ENCODE measurements at places on chromosomes 13 and 19. TPM values are rescaled to one million over a fixed set of nuclear protein-coding genes. Genes with fewer than 3 reads are reported as not detected.
A peak's percentile ranks its signal among the peaks of the same experiment; 100 is the strongest.

BEST2 gene
- total RNA-seq = not detected

DNA sequence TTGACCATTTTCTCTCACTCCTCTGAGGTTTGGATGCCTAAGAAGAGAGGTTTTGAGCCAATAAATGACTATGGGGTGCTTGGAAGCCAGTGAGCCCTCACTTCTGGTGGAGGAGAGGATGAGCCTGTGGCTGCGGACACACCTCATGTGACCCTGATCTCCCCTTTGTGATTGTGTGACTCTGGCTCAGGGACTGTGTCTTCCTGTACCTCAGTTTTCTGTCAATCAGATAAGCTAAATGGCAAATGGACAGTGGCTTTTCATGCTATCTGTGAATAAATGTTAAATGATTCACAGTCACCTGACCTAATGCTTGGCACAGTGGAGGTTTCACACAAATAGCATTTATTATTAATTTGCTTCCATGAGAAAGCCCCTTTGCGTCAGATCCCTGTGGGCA is 2.7 kb downstream of the PSG8 start:
- DNase-seq = no peak

GRCh38 chr13:66489586-66489985 is 740.5 kb downstream of the PCDH9 start:
- DNase-seq = no peak

FUT3 gene
- total RNA-seq = 0.50 TPM

ZNF135 gene
- total RNA-seq = 0.57 TPM

DNA sequence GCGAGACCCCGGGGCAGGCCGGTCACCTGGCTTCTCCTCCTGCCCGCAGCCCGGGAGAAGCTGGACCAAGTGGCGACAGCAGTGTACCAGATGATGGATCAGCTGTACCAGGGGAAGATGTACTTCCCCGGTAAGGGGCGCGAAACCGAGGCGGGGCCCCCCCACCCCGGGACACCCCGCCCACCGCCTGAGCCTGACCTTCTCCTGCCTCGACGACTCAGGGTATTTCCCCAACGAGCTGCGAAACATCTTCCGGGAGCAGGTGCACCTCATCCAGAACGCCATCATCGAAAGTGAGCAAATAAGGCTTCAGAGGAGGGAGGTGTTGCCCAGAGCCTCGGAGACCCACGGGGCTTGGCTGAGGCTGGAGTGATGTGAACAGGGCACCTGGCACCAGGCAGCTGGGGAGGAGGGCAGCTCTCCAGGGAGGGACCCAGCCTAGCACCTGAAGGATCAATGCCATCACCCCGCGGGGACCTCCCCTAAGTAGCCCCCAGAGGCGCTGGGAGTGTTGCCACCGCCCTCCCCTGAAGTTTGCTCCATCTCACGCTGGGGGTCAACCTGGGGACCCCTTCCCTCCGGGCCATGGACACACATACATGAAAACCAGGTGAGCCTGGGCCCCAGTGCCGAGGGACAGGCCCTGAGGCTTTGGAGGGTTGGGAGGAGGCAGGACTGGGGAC is 629 bp downstream of the IZUMO4 start:
- peak; percentile 67 for DNase-seq

DNA sequence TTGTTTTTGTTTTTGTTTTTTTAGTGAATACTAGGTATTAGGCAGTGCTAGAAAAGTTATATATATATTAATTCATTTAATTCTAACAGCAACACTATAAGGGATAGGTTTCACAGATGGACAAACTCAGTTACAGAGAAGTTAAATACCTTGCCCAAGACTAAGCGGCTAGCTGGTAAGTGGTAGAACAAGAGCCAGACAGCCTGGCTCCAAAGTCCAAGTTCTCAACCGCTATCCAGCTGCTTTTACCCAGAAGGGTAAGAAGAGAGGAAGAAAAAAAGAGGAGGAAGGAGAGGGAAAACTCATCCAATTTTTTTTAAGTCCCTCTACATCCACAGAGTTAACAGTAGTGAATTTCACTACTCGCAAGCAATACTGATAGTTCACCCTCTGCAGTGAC is 217.0 kb downstream of the SPRY2 start:
- DNase-seq = no peak

DNA sequence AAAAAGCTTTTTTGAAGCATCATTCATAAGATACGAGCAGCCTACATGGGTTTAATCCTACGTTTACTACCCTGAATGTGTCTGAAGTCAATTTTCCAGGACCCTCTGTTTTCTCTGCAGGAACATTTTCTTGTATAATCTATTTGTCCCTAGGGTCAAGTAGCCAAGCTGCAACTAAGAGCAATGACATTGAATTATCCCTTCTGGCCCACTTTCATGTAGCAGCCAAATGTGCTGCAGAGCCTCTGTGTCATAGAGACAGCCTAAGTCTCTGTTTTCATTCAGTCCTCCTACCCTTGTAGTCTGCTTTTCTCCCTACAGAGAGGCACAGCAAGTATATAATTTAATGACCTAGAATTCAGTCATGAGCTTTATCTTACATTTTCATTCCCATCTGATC is 82.1 kb downstream of the ZAR1L start:
- no peak for DNase-seq

- no peak for DNase-seq
Observed at GRCh38 chr19:34960103-34960805, 3.8 kb downstream of the ZNF792 start.

IGFL2 gene
- 0.72 TPM for total RNA-seq

- no peak for DNase-seq
Observed at GRCh38 chr13:111387945-111388600, 67.6 kb downstream of the TEX29 start.

GRCh38 chr19:511101-511851 is 4.0 kb downstream of the TPGS1 start:
- DNase-seq = peak; percentile 84

MISP3 gene
- 0.65 TPM for total RNA-seq

FGF9 gene
- 2.1 TPM for total RNA-seq

ANGPTL8 gene
- not detected for total RNA-seq

- DNase-seq = no peak
Observed at GRCh38 chr19:17734146-17734545, 14.9 kb downstream of the MAP1S start.

PLPPR3 gene
- total RNA-seq = not detected

GRCh38 chr13:53460796-53461195 is 432.2 kb downstream of the OLFM4 start:
- DNase-seq = no peak

C3 gene
- total RNA-seq = not detected
